ENCODE measurements at places on chromosomes 16 and 17.

DNA sequence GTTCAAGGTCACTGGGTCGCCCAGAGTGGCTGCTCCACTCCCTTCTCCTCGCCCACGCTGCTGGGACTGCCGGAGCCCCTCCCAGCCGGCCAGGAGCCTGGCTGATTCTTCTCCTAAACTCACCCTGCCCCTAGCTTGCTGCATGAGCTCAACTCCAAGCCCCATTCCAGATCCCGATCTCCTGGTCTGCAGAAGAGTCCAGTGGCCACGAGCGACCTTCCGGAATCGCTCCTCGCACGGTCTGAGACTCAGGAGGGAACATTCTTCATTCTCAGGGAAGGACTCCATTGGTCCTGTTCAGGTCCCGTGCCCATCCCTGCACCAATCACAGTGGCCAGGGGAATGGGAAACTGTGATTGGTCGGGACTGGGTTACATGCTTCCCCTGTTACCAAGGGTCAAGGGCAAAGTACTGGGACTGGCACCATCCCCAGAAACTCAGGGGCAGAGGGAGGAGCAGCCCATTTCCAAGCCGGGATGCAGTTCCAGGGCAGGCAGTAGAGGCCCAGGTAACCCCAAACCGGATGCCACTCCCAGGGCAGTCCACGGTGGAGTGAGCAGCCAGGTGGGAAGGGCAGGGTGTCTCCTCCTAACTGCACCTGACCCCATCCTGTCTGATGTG is 24.5 kb upstream of the CIBAR2 start:
- no peak for DNase-seq

- DNase-seq, result no peak
Observed at GRCh38 chr16:21179126-21179982, 20.9 kb downstream of the LDAF1 start.

DNA sequence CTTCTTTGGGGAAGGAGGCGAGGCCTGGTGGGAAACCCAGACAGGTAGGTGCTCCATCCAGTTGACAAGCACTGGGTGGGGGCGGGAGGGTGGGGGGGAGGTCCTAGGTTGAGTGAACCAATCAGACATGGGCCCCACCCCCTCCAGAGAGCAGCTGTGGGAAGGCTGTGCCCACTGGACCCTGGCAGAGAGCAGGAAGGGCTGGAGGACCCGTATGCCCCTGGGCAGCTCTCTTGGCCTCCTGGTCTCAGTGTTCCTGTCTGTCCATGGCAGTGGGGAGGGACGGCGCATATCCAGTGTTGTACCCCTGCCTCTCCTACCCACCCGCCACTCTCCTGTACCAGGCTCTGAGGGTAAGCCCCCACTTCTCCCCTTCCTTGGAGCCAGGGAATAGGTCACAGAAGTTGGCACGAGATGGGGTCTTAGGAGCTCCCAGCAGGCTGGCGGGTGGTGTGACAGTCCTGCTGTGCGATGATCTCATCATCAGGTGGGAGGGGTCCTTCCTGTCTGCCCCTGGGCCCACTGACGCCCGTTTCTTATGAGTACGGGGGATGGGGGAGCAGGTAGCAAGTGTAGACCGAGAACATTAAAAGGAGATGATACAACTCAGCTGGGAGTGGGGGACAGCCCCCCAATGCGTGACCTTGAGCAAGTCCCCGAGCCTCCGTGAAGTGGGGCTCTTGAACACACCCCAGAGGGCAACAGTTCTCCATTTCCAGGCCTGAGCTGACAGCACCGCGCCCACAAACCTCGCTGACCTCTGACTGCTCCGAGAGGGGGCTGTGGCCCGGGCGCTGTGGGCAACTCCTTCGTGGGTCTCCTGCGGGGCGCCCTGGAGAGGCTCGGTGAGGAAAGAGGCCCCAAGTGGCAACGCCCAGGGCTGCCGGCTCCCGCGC is 1.2 kb upstream of the ZFPM1 start:
- peak; percentile 38 for DNase-seq

- DNase-seq, result no peak
Observed at GRCh38 chr16:59864981-59865666, 1131.0 kb upstream of the GOT2 start.

DNA sequence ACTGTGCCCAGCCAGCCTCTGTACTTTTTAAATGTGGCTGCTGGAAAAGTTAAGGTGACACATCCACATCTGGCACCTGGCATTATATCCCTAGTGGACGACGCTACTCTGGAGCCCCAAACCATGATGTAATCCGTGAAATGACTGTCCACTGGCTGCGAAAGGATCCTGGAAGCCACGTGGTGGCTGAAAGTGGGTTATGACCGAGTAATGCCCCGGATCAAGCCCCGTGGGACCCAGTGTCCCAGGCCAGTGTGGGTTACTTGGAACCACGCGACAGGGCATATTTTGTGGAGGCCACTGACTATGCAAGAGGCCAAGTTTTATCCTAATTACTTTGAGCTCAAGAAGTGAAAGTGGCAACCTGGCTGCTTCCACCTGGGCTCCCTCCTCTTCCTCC is 79.6 kb downstream of the PGS1 start:
- DNase-seq, result no peak

- DNase-seq, result no peak
Observed at GRCh38 chr17:49076573-49077384, 55.8 kb upstream of the B4GALNT2 start.

DNA sequence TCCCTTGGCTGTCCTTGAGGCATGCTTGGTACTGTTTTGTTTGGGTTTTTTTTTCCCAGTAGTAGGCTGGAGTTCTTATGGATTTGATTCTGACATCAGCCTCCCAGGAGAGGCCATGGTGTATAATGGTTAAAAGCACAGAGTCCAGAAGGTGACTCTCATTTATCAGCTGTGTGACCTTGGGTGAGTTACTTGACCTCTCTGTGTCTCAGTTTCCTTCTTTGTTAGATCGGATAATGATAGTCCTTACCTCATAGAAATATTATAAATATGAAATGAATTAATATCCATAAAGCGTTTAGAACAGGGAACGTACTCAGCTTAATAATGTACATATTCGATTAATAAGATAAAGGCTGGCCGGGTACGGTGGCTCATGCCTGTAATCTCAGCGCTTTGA is 370.7 kb upstream of the HSBP1 start:
- DNase-seq, result no peak

- DNase-seq, result no peak
Observed at GRCh38 chr16:89095491-89095951, 1.9 kb downstream of the ACSF3 start.

DNA sequence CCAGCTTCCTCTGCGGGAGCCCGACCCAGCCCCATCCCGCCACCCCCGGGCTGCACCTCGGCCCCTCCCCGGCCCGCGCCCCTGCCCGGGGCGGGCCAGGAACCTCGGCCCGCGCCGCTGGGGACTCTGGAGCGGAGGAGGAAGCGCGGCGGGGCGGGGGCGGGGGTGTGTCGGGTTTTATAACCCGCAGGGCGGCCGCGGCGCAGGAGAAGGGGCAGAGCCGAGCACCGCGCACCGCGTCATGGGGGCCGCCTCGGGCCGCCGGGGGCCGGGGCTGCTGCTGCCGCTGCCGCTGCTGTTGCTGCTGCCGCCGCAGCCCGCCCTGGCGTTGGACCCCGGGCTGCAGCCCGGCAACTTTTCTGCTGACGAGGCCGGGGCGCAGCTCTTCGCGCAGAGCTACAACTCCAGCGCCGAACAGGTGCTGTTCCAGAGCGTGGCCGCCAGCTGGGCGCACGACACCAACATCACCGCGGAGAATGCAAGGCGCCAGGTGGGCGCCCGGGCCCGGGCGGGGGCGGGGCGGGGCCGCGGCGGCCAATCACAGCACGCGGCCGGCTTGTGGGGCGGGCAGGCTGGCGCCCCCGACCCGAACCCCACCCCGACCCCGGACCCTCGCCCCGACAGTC is at the start of gene ACE:
Gene ACE (plus strand): TSS at position 208 of the 626 bp plus-strand sequence. CDS start 34 bp downstream, at position 242.
- peak; percentile 66 for DNase-seq

DNA sequence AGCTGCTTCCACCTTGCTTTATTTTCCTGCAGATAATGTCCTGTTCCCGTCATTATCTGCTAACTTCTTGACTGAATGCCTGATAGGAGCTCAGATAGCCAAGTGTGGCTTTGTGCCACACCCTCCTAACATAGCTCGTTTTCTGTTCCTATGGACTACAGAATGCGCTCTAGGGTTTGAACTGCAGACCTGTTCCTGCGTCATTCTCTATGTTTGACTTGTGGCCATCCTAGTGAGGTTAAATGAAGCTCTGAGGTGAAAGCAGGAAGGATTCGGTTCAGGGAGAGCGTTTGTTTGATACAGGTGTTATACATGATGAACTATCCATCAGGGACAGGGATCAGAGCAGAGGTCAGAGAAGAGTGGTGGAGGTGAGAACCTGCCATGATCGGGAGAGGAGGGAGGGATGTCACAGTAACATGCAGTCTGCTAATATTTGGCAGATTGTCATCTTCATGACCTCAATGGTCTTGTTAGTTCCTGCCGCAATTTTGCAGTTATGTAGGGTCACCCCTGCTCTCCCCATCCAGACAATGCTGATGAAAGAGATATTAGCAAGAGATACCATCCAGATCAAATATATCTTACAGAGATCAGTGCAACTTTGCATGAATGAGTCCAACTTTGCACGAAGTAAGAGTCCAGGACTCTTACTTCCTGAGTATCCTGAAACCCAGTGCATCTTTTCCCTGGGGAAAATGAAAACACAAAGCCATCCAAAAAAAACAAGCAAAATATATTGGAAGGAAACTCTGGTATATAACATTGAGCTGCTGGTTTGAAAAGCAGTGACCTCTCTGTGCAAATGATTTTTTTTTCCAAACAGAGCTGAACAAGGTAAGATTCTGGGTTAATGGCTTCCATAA is 32.8 kb downstream of the MPHOSPH6 start:
- DNase-seq, result no peak

GRCh38 chr17:48546924-48547807 is 2.3 kb upstream of the HOXB2 start:
- peak; percentile 39 for DNase-seq

DNA sequence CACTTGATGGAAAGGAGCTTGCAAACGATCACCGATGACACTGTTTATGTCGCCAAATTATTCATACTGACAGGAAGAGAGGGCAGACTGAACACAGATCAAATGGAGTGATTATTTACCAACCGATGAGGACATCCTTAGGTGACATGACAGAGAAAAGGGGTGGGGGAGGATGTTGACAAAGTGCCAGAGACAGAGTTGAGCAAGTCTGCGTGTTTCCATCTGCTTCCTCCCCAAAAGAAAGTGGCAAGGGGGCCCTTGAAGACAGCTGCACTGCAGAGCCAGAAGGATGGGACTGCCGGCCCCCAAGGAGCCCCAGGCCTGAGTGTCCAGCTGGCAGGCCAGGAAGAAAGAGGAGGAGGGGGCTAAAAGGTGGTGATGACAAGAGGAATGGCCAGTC is 191.0 kb upstream of the RPL38 start:
- peak; percentile 69 for DNase-seq

DNA sequence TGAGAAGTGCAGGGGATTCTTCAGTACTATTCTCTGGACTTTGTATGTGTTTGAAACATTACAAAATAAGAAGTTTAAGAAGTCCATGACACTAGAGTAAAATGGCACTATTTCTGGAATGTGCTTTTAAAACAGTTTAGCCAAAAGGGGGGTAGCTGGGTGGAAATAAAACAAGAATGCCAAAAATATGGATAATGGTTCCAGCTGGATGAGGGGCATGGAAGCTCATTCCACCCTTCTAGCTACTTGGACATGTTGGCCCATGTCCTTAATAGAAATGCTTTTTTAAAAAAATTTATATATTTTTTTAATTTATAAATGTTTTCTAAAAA is 13.1 kb downstream of the ZC3H7A start:
- no peak for DNase-seq

- DNase-seq, result no peak
Observed at GRCh38 chr16:90084215-90084950, 7.3 kb upstream of the PRDM7 start.

- no peak for DNase-seq
Observed at GRCh38 chr17:6177941-6178694, 107.9 kb downstream of the WSCD1 start.

DNA sequence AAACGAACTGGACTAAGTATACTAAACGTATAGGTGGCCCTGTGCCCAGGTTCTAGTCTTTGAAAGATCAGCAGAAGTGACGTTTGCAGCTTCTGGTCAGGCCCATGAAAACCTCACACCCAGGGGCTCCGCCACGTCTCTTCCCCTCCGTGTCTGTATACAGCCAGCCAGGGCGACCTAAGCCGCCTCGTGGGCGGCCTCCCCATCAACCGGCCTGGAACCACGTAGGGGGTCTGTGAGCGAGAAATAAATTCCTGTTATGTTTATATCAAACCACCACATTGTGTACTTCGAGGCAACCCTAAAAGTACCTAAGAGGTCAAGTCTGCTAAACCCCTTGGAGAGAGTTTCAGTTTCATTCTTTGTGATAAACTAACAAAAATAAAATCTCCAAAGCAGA is 6.8 kb downstream of the TK1 start:
- peak; percentile 36 for DNase-seq

Data from natural killer cell (primary cell).